ENCODE measurements at places on chromosomes 1 and 21.

GRCh38 chr1:98675282-98675681 lies 13.8 kb downstream of the SNX7 start:
- no peak for DNase-seq

DNA sequence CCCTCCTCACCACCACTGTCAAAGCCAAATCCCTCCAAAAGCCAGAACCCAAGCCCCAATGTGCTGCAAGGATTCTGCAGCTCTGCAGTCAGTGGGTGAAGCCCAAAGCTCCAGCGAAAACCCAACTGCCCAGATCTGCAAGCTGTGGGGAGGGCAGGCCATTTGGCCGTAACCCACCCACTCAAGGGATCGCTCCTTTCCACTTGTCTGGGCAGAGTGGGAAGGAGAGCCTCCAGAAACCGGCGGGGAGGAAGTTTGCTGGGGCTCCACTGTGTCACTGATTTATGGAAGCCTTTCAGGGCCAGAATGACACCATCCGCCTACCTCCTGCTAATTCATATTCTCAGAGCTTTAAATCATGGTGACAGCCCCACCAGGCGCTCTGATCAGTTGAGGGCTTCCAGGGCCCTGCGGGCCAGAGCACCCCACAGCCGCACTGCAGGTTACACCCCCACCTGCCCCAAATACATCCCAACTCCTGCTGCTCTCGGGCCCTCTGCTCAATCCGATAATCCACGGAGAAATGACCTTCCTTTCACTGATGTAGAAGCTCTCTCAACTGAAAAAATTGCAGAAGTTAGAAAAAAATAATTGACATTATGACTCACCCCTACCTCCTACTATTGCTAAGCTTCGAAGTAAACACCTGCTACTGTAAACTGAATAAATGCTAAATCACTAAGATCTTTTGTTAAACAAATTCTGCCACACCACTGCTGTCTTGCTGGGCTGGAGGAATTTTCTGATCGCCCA lies 40.6 kb upstream of the RAB4A start:
- DNase-seq, result peak; percentile 87

DNA sequence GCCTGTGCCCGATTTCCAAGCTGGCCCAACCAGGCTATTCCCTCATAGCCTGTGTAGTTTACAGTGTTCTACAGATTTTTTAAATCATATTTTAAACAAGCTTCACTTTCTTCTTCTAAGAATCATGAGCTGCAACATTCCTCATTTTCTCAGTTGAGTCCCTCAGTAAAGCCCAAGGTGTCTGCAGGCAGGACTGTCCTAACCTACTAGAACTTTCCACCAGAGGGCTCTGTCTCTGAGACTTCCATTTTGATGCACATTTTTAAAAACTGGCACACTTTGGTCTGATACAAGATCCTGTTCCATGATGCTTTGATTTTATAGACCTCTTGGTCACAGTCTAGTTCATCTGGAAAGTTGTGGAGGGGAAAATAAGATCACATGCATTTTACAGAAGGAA lies 21.6 kb upstream of the SLAMF6 start:
- DNase-seq, result peak; percentile 16

DNA sequence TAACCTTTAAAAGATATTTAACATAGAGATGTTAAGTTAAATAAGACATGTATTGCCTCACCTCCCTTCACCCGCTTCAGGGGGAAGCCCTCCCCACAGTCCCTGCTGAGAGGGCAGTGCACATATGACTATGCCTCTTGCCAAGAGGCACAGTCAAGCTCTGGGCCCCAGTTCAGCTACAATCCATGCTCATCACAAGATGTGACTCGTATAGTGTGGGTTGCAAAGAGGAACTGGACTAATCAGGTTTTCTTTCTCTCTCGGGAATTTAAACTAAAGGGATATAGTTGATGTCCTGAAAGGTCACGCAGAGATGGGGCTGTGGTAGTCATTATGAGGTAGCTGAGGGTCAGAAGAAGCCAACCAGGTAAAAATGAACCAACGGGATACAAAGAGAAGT lies 35.6 kb downstream of the LYST start:
- peak; percentile 70 for DNase-seq

GRCh38 chr21:41233916-41234315 lies 66.0 kb downstream of the BACE2 start:
- DNase-seq, result no peak

DNA sequence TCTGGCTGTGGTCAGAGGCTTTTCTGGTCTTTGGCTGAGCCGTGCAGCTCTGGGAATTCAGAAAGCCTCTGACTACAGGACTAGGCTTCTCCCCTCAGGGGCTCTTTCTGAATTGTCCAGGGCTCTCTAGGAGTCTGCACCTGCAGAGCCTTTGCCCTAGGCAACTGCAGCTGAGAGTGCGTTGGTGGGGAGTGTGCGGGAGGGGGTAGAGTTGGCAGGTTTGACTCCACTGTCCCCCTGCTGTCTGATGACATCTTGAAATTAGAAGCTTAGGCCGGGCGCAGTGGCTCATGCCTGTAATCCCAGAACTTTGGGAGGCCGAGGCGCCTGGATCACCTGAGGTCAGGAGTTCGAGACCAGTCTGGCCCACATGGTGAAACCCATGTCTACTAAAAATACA lies 32.9 kb downstream of the KIAA1614 start:
- DNase-seq, result no peak

GRCh38 chr1:48671578-48671977 lies 105.1 kb downstream of the BEND5 start:
- no peak for DNase-seq

- DNase-seq, result no peak
Measured at GRCh38 chr1:165988275-165988674, 160.9 kb downstream of the UCK2 start.

DNA sequence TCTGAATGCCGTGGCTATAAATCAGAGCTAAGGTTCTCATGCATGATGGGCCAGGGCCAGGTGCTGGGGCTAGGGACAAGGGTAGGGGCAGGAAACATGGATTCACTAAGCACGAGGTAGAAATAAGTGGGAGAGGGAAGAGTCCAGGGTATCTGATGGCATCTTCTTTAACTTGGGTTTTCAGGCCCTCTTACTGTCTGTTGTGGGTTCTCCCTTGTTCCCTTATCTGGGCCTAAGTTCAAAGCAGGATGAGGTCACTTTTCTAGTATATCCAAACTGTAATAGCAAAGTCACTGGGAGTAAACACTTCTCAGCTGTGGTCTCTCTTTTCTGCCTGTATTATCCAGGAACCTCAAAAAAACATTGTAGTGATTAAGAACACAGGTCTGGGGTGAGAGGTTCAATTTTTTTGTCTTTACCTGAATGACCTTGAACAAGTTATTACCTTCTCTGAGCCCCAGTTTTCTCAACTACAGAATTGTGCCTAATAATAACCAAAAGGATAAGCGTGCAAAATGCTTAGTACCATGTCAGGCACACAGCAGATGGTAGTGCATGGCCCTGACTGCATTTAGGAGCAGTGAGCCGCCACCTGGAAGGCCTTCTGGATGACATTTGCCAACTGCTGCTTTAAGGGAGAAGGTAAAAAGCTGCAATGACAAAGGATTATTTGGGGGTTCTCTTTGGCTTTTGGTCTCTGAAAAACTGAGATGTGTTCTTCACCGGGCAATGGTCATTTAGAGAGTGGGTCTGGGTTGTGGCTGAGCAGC lies 53.6 kb upstream of the A3GALT2 start:
- DNase-seq, result no peak

- DNase-seq, result no peak
Measured at GRCh38 chr1:117003223-117003875, 1.8 kb downstream of the CD101 start.

- DNase-seq, result no peak
Measured at GRCh38 chr1:232835166-232835565, 29.9 kb downstream of the MAP10 start.

GRCh38 chr1:180231936-180232335 lies 1.9 kb downstream of the LHX4 start:
- no peak for DNase-seq

DNA sequence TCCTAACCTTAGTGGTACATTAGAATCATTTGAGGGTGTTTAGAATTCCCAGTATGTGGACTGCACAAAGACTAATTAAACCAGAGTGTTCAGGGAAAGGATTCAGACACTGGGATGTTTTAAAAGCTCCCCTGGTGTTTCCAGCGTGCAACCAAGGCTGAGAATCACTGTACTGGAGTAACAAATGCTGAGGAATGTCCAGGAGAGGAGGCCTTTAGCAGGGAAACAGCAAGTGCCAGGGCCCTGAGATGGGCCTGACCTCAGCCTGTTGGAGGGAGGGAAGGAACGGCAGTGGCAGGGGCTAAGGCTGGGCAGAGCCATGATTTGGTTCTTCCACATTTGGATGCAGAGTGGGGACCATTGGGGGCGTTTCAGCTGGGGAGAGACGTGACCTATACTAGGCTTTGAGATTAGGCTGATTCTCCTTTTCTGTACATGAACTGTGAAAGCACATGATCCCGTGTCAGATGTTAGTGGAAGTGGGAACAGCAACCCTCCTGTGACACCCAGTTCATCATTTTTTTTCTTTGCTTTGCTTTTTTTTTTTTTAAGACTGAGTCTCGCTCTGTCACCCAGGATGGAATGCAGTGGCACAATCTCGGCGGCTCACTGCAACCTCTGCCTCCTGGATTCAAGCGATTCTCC lies 49.3 kb downstream of the KANK4 start:
- DNase-seq, result no peak

DNA sequence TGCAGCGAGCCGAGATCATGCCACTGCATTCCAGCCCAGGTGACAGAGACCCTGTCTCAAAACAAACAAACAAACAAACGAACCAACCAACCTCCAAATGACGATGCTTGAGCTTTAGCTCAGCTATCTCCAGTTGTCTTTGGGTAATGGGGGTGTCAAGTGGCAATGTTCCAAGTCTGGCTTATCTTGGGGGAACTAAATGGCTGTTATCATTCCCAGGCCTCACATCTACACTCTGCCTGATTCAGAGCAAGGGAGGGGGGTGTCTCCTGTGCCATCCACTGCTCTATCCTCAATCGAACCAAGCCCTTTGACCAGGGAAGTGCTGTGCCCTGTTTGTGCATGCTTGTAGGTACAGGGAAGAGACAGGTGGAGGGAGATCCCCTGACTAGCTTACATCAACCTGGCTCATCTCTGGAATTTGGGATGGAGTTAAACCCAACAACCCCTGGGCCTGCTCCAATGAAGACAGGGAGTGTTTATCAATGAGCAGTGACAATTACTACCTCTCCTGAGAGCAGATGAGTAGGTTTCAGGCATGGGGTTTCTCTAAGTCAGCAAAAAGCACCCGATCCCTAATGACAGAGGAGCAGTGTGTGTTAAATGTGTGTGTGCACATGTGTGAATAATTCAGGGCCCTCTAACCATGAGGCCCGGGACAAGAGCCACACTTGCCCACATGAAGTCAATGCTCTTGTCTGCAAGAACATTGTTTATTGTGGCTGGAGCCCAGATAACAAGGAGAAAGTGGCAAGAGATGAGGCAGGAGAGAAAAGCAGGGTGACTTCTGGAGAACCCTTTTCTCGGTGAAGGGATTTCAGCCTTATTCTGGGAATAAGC lies 20.3 kb upstream of the IL6R start:
- DNase-seq, result no peak

GRCh38 chr1:33399375-33399774 lies 31.5 kb downstream of the PHC2 start:
- no peak for DNase-seq

- no peak for DNase-seq
Measured at GRCh38 chr1:18632218-18632588, 1.6 kb downstream of the PAX7 start.

GRCh38 chr21:35651196-35651595 lies 409.1 kb downstream of the SETD4 start:
- no peak for DNase-seq

DNA sequence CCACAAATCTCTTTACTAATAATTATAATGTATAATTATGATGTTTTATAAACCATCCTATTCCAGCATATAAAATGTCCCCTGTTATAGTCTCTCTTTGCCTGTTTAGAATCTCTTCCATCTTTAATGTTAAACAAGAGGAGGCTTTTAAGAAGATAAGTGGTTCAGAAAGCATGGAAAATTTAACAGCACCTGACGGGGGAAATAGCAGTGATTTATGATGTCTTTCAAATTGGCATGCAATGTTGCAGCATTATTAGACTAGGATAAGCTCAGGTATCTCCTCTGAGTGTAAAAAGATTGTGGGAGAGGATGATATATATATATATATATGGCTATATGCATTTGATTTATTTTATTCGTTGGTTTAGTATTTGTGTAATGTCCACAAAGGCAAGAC lies 24.4 kb downstream of the GIPC2 start:
- no peak for DNase-seq

DNA sequence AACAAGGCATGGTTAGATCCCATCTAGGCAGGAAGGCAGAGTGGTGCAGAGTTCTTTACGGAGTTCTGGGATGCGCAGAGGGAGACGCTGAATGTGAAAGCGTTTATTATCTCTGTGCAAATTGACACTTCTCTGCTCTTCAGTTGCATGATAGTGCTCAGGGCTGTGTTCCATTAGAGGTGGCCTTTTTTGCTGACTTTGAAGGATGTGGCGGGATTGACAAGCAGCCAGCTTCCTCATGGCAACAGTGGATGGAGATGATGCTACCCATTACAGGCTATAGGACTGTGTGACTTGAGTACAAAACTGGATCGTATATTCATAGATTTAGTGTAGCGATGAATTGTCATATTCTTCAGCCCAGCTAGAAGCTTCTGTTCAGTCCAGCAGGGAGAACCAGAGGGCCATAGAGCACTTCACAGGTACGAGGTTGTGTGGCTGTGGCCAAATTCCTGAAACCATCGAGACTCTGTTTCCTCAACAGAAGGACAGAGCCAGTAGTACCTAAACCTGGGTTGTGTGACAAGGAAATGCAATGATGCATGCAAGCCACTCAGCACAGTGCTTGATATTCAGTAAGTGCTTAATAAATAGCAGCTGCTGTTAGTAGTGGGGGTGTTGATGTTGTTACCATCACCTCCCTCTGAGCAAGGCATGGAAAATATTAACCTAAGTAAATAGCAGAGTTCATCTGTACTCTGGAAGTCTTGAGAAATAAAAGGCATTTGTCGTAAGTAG lies 430.0 kb upstream of the KAZN start:
- no peak for DNase-seq

DNA sequence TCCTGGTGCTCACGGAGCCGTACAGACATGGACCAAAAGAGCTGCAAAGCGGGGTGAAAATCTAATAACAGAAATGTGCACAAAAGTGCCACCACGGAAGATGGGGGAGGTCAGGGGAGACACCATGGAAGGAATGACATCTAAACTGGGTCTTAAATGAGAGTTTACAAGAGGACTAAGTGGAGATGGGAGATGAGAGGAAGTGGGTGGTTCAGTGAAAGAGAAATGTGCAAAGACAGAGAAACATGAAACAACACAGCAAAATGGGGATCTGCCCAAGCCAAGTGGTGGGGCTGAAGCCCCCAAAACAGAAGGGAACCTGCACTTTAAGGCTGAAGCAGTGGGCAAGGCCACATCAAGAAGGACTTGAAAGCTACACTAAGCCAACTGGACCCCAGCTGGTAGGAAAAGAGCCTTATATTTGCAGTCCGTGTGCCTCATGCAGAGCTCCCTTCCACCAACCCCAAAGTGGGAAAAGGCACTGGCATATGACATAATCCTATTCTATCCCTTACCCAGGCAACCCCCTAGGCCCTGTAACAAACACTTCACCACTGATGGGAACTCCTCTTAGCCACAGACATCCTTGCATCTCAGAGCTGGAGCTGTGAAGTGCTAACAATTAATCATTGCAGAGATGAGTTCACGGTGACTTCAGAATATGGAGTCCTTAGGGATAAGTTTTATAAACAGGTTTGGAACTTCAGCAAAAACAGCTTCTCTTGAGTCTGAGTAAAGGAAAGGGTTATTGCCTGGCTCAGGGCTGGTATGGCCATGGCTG lies 198.6 kb upstream of the EDN2 start:
- DNase-seq, result no peak

GRCh38 chr1:235545292-235545930 lies 41.2 kb upstream of the B3GALNT2 start:
- DNase-seq, result no peak

All from C1 segment of cervical spinal cord (tissue), 14 donors.